SW 1271 (cell line): ENCODE measurements at places on chromosomes 2 and 18.
A peak's percentile ranks its signal among the peaks of the same experiment; 100 is the strongest.

GRCh38 chr2:80403081-80403480 lies 98.5 kb upstream of the LRRTM1 start:
- no peak for DNase-seq

DNA sequence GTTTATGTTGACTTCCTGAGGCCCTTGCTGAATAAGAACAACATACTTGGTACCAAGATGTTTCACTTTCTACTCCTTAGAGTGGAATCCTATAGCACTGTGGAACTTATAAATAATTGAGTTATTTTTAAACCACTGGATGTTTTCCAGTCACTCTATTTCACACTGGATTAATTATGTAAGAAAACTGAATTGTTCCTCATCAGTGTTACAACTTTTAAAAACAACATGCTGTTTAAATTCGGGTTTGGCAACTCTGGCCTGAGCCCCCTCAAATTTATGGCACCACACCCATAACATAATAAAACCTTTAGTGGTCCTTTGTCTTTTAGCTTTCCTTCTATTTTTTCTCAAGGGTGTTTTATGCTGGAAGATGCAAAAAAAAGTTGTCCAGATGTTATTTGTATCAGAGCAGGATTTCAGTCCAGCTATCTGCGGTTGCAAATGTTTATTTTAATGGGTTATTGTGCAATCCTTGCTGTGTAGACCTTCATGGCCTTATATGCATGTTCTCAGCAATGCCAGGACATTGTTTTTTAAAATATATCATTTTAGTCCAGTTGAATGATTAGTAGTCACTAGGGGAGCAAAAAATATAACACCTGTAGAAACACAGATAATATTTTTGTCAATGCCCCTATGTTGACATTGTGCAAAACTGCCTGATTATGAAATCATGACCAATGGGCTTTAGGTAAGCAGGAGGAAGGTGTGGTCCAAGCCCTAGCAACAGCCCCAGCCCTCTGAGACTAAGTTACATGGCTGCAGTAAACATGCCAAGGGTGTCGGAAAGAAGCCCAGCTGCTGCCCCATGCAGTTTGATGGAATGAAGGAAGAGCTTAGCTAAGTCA lies 638.0 kb upstream of the ZEB2 start:
- no peak for DNase-seq

DNA sequence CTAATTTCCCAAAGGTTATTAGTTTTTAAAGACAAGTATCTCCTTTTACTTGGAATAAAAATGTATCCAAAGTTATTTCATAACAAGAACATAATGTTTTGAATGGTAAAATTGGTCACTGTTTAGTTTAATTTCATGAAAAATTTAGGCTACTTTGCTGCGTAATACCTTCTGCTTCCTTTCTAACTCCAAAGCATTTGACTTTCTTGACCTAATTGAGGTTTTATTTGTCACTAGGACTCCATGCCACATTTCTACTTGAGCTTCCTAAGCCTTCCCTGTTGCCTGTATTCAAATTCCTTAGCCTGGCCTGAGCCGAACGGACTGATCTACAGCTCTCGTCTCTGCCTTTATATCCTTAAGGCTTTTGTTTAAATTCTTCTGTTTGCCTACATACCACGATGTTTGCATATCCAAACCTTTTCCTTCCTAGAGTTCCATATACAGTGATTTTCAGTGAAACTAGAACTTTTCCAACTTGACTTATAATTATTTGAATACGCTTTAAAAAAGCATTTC lies 25.1 kb downstream of the ARMC9 start:
- no peak for DNase-seq

DNA sequence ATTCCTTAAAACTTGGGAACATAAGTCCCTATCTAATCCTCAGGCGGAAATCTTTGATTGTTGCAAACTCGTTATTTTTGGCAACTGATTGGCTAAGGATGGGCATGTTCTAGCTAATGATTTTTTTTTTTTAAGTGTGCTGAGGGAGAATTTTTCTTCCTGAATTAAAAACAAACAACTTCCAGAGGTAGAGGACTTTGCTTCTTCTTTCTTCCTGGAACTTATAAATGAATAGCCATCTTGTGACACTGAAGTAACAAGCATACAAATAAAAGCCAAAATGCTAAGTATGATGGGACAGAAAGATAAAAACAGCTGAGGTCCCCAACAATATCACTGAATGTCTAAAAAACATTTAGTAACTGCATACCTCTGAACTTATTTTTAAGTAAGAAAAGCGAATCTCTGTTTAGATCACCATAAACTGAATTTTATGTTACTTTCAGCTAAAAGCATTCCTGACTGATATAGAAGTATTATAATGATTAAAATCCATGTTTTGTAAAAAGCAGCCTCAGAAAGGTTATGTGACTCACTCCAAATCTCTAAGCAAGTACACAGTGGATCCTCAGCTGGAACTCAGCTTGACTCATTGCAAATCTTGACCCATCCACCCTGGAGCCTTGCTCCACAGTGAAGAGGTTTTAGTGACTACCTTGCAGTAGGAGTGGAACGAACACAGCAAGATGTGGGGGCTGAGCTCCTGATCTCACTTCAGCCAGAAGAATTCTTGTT lies 344.4 kb downstream of the CLIP4 start:
- DNase-seq: no peak

GRCh38 chr2:172995323-172996244 lies 80.1 kb upstream of the MAP3K20 start:
- peak; percentile 45 for DNase-seq

DNA sequence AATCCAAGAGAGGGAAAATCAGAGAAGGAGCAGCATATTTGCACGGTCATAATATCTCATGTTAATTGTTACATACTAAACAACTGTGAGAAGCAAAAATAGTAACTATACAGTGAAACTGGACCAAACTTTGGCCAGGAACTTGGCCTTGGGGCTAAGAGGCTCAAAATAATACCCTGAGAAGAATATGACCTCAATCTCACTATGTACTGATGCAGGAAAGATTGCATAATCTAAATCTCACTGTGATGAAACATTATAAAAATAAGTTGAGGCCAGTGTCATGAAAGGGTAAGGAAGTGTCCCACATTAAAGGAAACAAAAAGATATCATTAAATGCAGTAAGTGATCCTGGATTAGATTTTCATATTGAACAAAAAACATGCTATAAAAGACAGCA lies 36.5 kb downstream of the ZRANB3 start:
- DNase-seq: no peak

GRCh38 chr2:41414486-41415230 lies 633.2 kb upstream of the PKDCC start:
- no peak for DNase-seq

DNA sequence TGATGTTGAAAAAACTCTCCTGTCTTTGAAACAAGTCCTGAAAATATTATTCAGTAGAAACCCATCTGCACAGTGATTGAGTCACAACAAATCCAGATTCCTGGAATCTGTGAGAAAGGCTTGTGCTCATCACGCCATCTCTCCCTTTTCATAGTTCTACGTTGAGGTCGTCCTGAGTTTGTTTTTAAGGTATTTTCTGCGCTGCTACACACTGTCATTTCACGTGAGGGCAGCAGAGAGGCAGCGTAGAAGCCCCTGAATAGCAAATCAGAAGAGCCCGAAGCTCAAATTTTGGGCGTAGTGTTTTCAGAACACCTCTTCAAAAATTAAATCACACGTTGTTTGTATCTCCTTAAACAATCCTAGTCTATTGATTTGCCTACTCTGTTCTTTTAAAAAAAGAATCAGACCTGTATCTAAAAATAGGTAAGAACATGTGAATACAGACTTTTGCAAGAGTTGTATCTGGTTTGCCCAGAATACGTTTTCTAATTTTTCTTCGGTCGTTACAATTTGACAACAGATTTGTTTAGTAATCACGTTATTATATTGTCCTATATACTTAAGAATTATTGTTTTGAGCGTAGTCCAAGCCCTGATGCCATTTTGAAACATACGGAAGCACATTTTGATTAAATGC lies 61.6 kb upstream of the SLC38A11 start:
- peak; percentile 43 for DNase-seq

DNA sequence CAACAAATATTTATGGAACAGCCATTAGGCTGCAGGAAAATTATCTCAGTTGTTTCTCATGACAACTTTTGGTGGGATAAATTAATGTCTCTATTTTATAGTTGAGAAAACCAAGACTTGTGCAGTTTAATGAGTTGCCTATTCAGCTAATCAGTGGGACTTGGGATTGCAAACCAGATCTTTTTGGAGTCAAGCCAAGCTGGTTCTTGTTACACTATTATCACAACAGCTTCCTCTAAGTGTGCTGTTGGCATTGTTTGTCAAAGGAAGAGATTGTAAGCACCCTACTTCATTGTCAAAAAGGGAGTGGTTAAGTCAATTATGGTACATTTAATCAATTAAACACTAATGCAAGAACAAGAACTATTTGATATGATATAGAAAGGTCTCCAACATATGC lies 119.2 kb downstream of the PAX3 start:
- DNase-seq: no peak

- DNase-seq: no peak
Observed at GRCh38 chr2:96811917-96812316, 4.2 kb upstream of the CNNM3 start.
